ENCODE measurements at places on chromosomes 3 and 15.

DNA sequence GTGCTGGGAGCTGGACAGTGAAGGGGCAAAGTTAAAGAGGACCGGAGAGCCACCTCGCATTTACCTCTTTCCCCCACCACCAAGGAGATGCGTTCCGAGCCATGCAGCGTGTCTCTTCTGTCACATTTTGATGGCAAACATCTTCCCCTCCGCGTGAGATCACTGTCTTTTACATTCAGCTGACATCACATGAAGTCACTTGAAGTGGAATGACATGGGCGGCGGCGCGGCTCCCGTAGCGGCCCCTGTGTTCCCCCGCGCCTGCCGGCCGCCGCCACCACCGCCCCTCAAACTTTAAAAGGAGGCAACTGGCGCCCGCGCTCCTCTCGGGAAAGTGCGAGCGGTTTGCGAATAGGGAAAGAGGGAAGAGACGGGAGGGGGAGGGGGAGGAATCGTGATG, at the start of gene FEZF2:
TSS of gene FEZF2 (minus strand) at position 336 of the 400 bp plus-strand sequence. CDS start 682 bp downstream, outside the sequence.
- no peak for DNase-seq

GRCh38 chr3:125350597-125350996, 24.5 kb downstream of the ZNF148 start:
- no peak for DNase-seq

DNA sequence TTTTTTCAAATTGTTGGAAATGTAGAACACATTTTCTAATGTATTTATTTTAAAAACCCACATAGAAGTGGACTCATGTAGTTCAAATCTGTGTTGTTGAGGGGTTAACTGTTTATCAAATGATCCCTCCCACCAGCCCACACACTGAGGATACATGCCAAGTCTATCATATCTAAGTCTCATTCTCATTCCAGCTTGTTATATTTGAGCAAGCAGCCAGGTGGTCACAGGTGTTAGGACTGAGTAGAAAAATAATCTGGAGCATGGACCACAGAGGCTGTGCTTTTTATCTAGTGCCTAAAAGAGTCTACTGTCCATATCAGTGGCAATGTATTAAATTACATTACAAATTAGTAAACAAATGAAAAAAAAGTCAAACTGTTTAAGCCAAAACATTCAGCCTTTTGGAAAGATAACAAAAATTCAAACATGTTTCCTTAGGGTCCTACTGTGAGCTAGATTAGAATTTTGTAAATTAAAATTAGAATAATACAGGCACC, 20.7 kb upstream of the SPESP1 start:
- no peak for DNase-seq

DNA sequence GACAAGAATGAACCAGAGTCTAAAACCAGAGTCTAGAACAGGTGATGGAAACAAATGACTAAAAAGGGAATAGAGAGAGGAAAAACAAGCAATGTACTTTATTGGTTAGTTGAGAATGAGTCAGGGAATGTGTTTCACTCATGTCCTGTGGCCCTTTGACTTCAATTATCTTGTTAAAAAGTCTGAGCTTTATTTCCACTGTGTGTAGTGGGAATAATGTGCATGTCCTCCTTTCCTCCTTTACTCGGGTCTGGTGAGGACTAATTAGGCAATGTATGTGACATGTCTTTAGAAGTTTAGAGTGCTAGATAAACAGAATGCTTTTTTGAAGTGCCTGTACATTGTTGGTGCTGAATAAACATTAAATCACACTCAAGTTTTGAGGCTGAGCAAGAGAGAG, 21.3 kb downstream of the LSAMP start:
- peak; percentile 9 for DNase-seq

- DNase-seq: no peak
Measured at GRCh38 chr15:87916208-87916607, 340.3 kb downstream of the NTRK3 start.

DNA sequence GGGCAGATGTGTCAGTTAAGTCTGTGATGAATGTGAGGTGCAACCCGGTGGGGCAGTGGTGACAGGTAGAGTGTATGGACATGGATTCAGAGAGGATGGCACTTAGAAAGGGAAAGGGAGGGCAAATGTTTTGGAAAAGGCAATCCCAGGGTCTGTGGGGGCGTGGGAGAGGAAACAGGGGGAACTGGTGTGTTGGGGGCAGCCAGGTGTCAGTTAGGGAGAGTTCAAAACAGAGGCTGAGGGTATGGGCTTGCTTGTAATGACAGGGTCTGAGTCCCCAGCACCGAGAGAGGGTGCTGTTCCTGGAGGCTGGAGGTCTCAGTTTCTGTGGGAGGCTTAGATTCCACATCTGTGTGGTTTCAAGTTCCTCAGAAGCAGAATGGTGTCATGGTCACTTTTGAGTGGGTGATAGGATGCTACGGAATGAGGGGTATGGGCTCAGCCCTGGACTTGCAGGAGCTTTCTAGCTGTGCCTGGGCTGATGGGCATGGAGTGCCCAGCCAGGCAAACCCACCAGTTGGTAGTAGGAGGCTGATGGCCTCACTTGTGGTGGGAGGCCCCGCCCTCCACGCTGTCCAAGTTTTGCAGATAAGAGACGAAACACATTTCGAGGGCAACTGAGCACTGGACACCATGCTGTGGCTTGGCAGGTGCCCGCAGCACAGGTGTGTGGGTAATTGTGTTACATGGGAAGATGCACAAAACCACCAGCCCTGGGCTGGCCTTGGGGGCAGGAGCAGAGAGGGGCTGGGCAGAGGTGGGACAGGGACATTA, 209.4 kb downstream of the RPLP1 start:
- no peak for DNase-seq

GRCh38 chr3:120059081-120059864, 35.0 kb downstream of the GSK3B start:
- DNase-seq: no peak

DNA sequence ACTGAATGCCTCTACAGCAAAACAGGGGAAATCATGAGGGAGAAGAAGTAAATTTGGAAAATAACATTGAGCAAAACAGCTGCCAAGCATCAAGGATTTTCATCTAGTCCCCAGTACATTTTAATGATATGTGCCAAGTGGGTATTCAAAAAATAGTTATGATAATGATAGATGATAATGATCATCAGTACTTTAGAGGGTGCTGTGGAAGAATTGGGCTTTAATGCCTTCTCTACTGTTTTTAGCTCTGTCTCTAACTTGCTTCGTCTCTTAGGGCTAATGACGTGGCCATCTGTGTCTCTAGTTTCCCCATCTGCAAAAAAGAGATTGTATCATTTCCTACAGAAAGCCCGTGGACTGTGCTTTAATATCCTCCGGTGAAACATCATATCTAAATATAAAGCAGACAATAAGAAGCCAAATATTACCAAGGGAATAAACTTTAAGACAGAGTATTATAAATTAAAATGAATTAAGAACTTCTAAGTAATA, 10.2 kb upstream of the FSIP1 start:
- DNase-seq: no peak

DNA sequence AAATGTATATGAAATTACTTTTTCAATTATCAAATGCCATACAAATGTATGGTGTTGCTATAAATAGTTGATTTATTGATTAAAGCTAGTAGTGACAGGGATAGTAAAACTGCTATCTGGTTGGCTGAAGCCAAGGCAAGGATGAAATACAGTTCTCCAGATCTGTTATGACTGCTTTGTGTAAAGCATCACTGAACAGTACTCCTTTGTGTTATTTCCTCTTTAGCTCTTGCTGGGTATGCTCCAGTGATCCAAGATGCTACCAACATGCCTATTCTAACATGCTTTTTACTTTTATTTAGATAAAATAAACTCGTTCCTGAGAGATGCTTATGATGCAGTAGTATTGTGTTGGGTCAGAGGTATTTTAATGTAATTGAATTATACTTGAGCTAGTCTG, 12.4 kb upstream of the UBR1 start:
- no peak for DNase-seq

DNA sequence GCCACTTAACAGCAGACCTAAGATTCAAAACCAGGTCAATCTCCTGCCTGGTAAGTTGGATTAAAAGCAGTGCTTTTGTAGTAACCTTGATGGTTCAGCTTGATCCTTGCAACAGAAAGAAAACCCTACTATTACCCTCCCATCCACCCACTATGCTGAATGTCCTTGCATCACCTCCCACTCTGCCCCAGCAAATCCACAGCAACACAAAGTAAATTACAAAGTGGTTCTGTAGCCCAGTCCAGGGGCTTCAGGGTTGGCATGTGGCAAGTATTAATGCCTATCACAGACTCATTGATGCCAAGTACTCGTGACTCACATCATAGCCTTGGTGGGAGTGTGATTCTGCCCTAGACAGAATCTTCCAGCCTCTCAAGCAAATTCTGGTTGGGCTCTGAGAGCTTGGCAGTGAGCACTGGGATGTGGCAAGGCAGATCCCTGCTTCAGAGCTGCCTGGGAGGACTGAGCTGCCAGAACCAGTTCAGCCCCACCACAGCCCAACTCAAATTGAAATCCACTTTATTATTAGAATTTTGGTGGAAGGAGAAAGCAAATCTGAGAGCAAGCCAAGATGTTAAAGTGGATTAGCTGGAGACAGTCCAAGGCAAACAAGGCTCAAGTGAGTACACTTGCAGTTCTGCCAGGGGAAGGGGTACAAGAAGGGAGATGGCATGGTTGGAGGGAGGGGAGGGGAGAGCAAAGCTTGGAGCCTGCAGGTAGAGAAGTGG, 225.8 kb upstream of the UMPS start:
- DNase-seq: peak; percentile 92

GRCh38 chr15:67915461-67916374, 75.9 kb upstream of the RNU6-1 start:
- DNase-seq: no peak

- DNase-seq: no peak
Measured at GRCh38 chr3:177295116-177295515, 97.8 kb upstream of the TBL1XR1 start.

- peak; percentile 19 for DNase-seq
Measured at GRCh38 chr3:157819270-157820156, 286.7 kb downstream of the SHOX2 start.

All from AG08395 (cell line).